ENCODE measurements at places on chromosomes 1 and 21. TPM values are rescaled to one million over a fixed set of nuclear protein-coding genes. Genes with fewer than 3 reads are reported as not detected.

KHDRBS1 gene
- total RNA-seq = 134 TPM

CELA3A gene
- total RNA-seq = not detected

EDARADD gene
- 3.4 TPM for total RNA-seq

PGLYRP4 gene
- not detected for total RNA-seq

CERS2 gene
- 246 TPM for total RNA-seq

PRR9 gene
- total RNA-seq = not detected

S100A3 gene
- total RNA-seq = 114 TPM

SLC44A3 gene
- total RNA-seq = 2.4 TPM

KAZN gene
- total RNA-seq = 4.2 TPM

AMPD1 gene
- not detected for total RNA-seq

TPTE gene
- not detected for total RNA-seq

GBP7 gene
- total RNA-seq = not detected

TFF1 gene
- total RNA-seq = 26.8 TPM

ZSWIM5 gene
- total RNA-seq = 0.46 TPM

DCDC2B gene
- not detected for total RNA-seq

HSPA6 gene
- 8.3 TPM for total RNA-seq

HES2 gene
- 2.6 TPM for total RNA-seq

TNFRSF8 gene
- total RNA-seq = 0.16 TPM

GJB5 gene
- 0.17 TPM for total RNA-seq

AVPR1B gene
- not detected for total RNA-seq

PLEKHN1 gene
- 6.3 TPM for total RNA-seq

GSTM1 gene
- not detected for total RNA-seq

KLF17 gene
- 0.48 TPM for total RNA-seq

FMO2 gene
- total RNA-seq = not detected

OR2T2 gene
- total RNA-seq = not detected

MARK1 gene
- 0.09 TPM for total RNA-seq

NES gene
- total RNA-seq = 1.1 TPM
